ENCODE measurements at places on chromosomes 7 and 10.

DNA sequence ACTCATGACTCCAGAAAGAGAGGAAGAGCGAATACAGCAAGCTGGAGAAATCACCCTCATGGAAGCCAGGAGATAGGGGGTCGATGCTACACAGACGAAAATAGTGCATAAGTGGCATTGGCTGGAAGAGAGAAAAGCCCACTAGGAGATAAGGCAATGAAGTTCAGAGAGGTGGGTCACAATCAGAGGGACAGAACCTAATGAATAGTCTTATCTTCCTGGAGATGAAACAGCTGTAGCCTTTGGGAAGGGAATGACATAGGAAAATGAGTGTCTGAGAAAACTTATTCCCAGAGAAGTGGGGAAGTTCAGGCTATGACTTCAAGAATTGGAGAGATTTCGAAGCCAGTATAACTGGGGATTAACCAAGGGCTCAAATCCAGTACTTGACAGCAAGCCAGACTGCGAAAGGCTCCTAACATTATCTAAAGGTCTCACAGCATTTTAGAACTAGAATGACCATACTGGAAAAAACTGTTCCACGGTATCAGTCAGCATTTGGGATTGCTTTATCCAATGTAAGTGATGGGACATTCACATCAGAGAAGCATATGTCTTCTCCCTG is 211.1 kb downstream of the ZNF365 start:
- no peak for DNase-seq

DNA sequence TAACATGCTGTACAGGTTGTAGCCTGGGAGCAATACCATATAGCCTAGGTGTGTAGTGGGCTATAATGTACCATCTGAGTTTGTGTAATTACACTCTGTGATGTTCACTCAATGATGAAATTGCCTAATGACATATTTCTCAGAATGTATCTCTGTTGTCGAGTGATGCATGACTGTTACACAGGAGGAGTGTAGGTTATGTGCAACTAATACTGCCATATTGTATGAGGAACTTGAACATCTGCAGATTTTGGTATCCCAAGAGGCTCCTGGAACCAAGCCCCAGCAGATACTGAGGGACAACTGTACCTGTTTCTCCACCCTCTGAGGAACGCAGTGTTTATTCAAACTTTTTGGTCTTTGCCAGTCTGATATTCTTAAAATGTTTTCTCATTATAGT is 38.6 kb downstream of the NACAD start:
- DNase-seq = no peak

GRCh38 chr7:120990468-120991118 is 2.1 kb downstream of the CPED1 start:
- DNase-seq = no peak

GRCh38 chr10:131419797-131420196 is 108.3 kb upstream of the TCERG1L start:
- DNase-seq = no peak

GRCh38 chr7:55073051-55073511 is 54.3 kb downstream of the EGFR start:
- no peak for DNase-seq

DNA sequence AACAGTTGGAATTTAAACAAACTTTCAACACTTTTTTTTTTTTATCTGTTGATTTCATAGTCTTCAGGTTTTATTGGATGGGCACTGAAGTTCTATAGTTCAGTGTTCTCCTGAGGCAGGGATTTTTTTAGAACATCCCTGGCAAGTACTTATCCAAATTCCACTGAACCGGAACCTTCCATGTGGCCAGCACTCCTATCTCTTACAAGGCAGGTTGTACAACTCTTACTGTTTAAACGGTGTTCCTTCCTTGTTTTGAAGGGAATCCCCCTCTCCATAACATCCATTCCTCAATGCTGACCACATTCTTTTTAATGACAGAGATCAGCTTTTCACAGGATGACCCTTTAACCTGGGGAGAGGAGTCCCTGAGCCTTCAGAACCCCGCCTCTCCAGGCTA is 238.9 kb upstream of the CTBP2 start:
- DNase-seq = no peak

GRCh38 chr7:69871886-69872569 is 273.8 kb downstream of the AUTS2 start:
- no peak for DNase-seq

DNA sequence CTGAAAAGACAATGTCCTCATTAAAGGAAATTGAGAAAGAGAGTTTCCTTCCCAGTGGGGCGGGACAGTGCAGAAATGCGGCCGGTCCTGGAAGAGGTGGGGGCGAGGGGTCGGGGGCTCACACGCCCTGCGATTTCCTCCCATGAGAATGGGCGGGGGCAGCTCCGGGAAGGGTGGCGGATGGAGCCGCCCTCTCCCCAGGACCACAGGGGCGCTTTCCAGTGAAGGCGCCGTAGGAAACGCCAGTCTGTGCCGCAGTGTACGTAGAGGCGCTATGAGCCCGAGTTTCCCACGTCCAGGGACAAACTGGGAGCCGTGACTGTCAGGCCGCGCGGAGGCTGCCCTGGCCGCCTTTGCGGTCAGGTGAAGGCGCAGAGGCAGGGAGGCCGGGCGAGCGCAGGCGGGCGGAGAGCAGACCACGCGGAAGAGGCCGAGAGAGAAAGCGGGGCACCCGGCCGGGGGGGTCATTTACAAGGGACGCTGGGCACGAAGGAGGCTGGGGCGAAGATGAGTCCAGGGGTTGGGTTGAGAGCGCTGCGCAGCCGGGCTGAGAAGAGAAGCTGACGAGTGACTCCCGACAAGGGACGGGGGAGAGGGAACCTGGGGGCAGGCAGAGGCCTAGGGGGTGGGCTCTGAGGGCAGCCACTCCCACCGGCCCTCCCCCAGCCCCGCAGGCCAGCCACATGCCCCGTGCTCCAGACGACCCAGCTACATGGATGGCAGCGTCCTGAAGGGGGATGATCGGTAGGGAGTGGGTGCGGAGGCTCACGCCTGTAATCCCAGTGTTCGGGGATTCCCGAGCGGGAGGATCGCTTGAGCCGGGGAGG is 45.0 kb downstream of the ALOX5 start:
- peak; percentile 36 for DNase-seq

DNA sequence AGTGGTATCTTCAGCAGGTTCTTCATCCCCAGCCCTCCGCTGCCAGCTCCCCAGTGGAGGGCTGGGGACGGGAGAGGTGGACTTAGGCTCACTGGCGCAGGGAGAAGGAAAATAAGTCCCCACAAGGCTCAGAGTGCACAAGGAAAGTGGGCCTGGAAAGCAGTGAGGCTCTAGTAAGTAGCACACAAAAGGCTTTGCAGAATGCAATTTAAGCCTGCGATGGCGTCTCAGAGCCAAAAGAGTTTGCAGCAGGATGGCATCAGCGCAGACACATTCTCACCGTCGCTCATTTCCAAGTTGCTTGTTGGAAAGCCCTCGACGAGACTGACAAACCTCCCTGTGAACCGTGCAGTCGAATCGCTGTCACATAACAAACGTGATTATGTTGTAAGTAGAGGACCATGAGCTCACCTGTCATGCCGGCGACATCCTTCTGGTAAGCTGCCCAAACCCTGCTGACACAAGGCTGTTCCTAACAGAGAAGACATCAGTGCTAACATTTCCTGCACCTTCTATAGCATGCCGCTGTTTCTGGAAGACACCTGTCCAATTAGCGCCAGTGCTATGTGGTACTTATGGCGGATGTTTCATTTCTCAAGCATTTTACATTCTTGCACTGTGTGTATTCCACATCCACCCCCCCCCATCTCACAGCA is 98.3 kb upstream of the NPVF start:
- DNase-seq = no peak

DNA sequence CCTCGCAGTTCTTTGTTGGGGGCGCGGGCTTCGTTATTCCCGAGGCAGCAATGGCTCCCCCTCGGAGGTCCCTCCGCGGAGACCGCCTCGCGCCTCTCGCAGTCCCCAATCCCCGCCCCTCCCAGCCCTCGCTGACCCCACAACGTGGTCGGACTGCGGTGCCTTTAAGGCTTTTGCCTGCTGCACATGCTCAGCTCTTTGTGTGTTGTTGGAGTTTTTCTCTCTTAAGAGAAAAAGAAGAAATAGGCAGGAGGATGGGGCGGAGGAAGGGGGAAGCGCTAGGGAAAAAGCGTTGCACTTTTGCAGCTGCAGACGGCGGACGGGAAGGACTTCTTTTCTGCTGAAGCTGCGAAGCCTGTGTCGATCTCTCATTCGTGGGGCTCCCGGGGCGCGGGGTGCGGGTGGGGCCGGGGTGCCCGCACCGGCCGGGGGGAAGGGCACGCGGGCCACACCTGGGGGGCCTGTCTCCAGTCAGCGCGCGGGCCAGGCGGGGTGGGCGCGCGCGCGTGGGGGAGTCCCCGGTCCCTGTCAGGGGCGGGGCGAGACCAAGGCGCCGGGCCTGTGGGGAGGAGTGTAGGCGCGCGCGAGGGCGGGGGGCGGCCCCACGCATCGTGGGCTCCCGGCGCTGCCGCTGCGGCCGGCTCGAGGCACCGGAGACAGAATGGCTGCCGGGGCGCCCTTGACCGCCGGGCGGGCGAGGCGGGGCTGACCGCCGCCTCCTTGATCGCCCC is 445 bp upstream of the ATRNL1 start:
- peak; percentile 16 for DNase-seq

GRCh38 chr7:147885869-147886268 is 704.7 kb upstream of the C7orf33 start:
- no peak for DNase-seq

DNA sequence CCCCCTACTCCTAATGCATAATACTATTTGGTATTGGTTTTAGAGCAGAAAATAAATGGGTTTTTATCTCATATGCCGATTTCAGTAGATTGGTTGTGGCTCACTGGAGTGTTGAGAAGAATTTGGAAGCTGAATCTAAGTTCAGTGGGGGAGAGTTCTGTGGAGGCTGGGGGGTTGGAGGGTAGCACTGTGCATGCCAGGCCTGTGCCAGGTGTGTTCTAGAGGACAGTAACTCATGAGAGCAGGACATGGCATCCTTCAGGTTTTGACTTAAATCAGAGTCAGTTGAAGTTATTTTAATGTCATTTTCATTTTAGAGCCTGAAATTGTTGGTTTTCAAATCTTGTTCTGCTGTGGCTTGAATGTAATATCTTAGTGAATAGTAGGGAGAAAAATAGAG is 79.5 kb downstream of the EEPD1 start:
- DNase-seq = no peak

DNA sequence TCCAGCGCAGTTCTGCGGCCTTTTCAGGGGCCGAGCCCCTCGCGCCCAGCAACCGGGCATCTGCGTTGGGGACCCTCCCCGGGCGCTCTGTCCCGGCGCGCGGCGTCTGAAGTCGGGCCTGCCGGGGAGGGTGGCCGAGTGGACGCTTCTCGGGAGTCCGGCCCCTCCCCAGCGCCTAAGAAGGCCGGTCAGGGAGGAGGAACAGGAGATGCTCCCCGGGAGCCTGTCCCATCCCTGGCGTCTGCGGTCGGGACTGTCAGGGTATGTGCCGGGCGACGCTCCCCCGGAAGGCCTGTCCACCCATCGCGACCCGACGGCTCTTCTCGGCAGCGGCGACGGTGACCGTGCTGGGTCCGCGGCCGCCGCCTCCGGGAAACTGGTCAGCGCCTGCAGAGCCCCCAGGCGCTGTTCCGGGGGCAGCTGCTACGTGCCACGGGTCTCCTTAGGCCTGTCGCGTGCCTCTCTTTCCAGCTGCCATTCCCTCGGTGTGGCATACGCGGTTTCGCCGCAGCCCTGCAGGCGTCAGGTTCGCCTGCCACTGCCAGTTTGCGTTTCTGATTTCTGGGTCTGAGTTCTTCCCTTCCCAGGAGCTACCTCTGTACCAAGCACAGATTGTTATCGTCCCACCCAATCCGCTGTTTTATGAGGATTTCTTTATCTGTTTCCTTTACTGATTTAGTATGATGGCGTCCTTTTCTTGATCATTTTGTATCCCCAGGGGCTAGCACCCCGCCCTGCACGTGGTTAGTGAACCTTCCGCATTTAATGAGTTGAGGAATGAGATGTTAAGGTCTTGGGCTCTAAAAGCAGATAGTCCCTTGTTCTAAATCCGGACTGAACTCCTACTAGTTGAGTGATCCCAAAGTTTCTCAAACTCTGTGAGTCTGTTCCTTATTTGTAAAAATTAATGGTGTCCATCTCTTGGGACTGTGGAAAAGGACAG is 782 bp downstream of the IFIT5 start:
- peak; percentile 29 for DNase-seq

DNA sequence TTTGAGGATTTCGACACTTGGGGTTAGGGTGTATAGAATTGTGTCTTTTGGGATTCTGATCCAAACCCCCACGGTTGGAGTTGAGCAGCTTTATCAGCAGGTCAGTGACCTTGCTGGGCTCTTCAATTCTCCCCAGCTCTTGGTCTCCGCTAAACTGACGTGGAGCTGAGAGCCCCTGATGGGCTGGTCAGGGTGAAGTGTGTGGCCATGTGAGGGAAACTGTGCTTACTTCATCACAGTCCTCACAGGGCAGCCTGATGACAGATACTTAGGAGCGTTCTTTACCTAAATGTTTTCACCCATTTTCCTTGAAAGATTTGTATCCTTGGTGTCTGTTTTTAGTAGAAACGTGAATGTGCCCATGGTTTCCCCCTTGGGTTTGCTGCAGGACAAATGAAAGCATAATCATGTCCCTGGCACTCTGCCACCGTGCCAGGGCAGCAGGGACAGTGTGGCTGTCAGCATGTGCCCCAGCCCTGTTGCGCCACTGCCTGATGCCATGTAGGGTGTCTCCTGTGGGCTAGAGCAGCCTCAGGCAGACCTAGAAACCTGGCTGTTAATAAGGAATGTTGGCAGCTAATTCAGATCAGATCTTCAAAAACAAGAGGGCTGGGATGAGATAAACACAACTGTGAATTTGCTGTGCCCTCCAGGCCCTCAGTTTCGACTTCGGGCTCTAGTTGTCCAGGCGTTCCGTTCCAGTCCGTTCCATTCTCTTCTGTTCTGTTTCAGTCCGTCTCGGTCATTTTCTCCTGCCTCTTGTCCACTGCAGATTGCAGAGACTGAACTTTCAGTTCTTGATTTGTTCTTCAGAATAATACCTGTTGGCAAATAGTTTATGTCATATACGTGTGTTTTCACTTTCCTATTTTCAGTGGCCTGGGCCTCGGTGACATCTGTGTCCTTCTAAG is 96.8 kb downstream of the TRRAP start:
- no peak for DNase-seq

DNA sequence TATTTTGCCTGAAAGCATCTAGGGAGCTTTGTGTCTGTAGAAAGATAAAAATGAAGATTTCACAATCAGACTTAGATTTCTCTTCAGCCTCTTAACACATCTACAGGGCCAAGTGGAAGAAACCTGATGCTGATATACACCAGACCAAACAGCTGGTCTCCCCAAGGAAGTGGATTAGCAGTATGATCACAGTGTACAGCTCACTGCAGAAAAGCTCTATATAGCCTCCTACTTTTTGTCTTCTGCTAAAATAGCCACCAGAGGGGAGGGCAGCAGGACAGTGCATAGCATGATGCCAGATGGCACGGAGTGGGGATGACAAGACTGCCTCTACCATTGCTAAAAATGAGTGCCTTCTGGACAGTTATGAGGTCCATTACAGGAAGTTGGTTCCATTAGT is 16.0 kb downstream of the FAM13C start:
- no peak for DNase-seq

DNA sequence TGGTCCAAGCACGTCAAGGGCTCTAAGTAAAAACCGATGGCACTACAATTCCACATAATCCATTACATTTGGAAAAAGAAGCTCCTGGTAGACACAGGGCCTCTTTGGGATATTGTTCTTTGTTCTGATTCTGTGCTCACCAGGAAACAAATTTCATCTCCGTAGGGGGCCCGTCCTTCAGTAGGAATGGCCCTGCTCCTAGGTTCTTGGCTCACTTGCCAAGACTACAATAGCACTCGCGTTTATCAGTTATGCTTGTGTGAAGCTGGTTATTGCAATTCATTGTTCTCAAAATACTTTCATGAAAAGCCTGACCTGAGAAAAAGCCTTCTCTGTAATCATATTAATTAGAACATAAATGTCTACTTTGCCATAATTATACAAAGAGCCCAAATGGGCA is 10.3 kb upstream of the ZC3HAV1L start:
- DNase-seq = no peak

- no peak for DNase-seq
These were observed 173.9 kb downstream of the RNLS start for GRCh38 chr10:88409236-88409635.
